Sigmoid colon (tissue), 7 donors: ENCODE measurements at places on chromosomes 13 and 19.

- no peak for DNase-seq
Measured at GRCh38 chr19:28424077-28424476, 788.9 kb downstream of the UQCRFS1 start.

DNA sequence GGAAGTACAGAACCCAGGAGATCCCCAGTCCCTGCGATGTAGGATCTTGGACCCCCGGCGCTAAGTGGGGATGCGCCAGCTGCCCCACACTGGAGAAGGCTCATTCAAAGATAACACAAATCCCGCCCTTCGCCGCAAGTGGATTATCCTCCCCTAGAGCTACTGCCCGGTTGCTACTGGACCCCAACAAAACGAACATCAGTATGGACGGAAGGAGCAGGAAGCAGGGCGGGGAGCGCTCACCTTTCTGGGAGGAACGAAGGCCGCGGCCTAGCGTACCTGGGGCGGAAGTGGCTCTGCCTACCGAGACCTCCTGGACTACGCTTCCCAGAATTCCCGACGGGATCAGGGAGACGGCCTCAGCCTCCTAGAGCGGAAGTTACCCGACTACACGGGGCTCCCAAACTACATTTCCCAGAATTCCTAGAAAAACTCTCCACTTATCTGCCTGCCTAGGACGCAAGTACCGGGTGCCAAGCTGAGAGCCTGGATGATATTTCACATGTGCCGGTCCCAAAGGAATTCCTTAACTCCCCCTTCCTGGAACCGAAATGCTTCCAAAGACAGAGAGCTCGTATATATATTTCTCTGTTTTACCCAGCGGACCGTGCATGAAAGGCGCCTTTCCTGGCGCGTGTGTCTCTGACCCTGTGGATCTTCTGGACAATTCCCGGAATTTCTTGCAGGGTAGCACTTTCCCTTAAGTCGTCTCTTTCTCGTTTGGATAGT, at the start of gene ZNF112:
ZNF112 (minus strand) TSS at position 298 of the 729 bp plus-strand sequence. CDS start 16,141 bp downstream, outside the sequence.
- DNase-seq: peak; percentile 93

DNA sequence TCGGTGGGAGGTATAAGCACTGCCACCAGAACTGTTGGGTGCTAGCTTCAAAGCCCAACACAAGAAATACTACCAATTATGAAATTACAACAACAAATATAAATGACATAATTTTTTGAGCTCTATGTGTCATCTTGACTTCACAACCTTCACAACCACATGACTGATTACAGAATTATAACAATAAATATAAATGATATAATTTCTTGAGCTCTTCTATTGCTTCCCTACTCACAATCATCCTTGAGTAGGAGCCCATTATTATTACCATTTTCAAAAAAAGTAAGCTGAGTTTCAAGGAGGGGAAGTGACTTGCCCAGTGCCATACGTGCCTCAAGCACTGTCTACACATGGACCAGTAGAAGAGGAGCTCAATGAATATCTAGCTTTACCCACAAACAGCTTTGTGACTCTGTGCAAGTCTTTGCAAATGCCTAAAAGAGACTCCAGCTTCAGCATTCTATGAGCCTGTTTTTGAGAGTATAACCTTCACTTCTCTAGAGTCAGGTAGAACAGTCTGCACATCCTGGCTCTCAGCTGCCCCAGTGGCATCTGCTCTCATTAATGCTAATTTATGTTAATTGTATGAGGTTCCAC, 22.6 kb downstream of the NCAN start:
- no peak for DNase-seq

DNA sequence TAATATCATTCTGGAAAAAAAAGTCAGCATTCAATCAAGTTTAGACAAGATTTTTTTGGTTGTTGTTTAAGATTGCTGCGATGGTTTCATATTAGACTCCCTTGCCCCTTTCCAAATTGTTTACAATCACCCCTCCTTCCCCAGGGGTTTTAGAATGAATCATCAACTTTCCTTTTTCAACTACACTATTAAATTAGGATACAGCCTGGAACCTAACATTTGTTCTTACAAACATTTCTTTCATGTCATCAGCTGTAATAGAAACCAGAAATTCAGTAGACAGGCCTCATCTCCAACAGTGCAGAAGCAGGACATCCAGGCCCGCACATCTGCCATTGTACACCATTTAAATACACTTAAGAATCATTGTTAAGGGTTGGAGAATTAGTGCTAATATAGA, 44.4 kb upstream of the WDFY2 start:
- no peak for DNase-seq

DNA sequence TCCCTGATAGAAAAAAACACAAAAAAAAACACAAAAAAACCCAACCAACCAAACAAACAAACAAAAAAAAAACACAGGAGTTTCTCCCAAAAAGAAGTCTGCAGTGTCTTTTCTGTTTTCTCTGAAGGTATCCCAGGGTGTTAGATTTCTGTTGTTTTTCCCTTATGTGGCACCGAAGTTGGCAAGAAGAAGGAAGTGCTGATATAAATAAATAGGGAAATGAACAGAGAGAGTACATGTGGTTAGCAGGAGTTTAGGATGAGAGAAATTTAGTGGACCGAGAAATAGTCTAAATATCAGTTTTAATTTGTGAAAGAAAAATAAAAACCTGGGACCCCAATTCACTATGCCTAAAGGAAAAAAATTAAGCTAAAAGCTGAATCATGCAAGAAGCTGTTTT, 287.0 kb upstream of the SGCG start:
- no peak for DNase-seq

- no peak for DNase-seq
Measured at GRCh38 chr13:26053418-26053980, 1.7 kb upstream of the SHISA2 start.

DNA sequence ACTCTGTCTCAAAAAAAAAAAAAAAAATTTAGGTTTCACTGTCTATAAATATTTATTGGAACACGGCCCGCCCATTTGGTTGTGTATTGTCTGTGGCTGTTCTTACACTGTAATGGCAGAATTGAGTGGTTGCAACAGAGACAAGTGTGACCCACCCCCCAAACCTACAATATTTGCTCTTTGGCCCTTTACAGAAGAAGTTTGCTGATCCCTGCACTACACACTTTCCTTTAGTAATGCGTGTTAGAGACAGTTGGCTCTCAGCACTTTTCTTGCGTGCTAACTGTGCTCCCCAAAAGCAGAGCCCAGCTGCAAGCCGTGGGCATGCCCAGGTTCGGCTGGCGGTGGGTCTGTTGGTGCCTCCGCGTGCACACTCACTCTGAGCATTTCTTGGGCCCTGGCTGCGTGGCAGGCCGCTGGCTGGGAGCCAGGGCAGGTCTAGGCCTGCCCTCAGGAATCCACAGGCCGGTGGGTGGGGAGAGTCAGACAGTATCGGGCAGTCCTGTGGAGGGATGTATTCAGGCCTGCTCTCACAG, 72.6 kb downstream of the SIPA1L3 start:
- DNase-seq: no peak

DNA sequence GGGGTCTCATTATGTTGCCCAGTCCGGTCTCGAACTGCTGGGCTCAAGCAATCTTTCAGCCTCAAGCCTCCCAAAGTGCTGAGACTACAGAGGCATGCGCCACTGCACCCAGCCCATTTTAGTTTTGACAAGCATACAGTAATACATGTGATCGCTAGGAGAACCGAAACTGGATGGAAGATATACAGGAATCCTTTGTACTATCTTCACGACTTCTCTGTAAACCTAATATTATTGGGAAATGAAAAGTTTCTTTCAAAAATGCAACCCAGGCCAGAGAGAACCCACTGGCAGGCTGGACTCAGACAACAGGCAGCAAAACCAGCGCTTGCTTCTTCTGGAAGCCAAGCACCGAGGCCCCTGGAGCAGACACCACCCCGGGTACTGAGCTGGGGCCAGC, 9.4 kb downstream of the C19orf12 start:
- DNase-seq: no peak

GRCh38 chr19:53517114-53517741, 20.7 kb upstream of the ZNF331 start:
- DNase-seq: no peak

DNA sequence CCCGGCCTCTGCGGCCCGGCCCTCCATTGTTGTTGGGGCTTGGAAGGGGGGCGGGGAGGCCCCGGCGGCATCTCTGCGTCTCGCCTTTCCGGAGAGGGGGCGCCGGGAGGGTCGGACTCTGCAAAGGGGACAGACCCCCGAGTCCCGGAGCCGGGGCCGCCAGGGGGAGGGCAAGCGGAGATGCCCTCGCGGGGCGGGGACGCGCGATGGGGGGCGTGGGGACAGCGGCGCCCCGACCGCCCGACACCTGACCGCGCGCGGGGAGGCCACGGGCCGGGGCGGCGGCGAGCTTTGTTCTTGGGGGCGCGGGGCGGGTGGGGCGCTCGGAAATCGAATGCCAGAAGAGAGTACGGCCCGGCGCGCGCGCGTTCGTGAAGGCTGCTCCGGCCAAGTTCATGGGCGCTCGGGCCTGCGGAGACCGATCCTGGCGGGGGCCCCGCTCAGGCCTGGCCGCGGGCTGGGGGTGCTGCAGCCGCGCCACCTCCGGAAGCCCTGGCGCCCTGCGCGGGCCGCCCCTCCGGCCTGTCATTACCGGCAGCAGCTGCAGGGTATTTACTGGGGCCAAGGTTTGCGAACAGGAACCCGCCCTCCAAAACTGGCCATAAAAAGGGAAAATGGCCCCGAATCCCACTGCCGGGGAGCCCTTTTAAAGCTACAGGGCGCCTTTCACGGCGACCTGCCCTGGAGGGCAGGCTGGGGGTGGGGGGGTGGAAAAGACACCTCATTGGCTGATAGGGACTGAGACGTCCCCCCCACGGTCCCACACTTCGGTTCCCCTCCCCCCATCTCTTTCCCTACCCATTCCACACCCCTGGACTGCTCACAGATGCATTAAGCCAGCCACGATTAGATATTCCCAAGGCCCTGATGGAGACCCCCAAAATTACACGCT, 11.1 kb upstream of the NANOS3 start:
- no peak for DNase-seq

GRCh38 chr13:26442541-26442940, 114.9 kb upstream of the WASF3 start:
- DNase-seq: no peak

- DNase-seq: no peak
Measured at GRCh38 chr13:99335603-99336002, 28.4 kb upstream of the GPR183 start.

- DNase-seq: peak; percentile 44
Measured at GRCh38 chr19:33683881-33684537, 62.3 kb downstream of the CHST8 start.

DNA sequence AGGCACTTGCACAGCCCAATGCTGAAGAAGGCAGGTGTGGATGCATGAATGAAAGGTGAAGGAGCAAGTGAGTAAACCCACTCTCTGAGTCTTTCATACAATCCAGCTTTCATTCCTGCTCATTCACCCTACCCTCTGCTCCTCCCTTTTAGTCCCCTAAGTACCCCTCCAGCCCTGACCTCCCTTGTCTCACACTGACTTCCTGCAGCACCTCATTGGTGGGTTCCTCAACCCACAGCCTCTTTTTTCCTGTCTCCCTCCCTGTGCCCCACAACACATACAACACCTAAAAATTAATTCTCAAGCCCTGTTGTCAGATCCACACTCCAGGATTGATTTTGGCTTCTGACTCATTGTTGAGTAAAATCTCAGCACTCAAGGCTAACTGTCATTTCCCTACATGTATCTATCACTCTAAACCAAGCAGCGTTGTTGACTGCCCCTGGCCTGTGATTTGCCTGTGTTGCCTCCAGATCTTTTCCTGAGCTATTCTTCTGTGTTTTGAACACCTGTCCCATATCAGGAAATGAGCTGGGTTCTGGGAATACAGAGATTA, 177.3 kb upstream of the SERP2 start:
- DNase-seq: no peak

- DNase-seq: no peak
Measured at GRCh38 chr13:90448466-90449037, 898.9 kb upstream of the MIR17HG start.

- no peak for DNase-seq
Measured at GRCh38 chr19:54561840-54562239, 11.8 kb upstream of the LILRA2 start.

- no peak for DNase-seq
Measured at GRCh38 chr13:42740753-42741152, 40.6 kb upstream of the FAM216B start.

GRCh38 chr13:95184317-95184716, 116.9 kb downstream of the ABCC4 start:
- DNase-seq: no peak

DNA sequence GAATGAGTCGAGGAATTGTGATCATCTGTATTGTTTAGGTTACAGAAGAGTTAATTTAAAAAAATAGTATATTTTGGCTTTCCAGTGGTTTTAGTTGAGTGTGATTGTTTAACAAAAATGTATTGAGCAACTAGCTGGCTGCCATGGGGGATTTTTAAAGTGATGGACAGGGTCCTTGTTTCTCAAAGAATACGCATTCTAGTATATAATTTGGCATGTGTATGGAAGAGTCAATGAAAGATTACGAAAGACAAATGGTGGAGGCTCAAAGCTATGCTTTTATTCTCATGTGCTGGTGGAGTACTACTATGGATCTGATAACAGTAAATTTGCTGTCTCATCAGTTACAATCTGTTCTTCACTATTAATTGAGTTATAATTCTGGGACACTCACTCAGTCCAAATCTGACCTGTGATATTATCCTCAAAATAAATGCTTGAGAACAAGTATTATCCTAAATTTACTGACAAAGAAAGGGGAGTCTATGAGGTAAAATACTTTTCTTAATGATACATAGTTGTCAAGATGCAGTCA, 240.0 kb downstream of the GPC6 start:
- DNase-seq: no peak

GRCh38 chr13:25300861-25301346, 521 bp upstream of the NUP58 start:
- DNase-seq: peak; percentile 71

- no peak for DNase-seq
Measured at GRCh38 chr13:110448677-110449076, 112.8 kb downstream of the RAB20 start.

DNA sequence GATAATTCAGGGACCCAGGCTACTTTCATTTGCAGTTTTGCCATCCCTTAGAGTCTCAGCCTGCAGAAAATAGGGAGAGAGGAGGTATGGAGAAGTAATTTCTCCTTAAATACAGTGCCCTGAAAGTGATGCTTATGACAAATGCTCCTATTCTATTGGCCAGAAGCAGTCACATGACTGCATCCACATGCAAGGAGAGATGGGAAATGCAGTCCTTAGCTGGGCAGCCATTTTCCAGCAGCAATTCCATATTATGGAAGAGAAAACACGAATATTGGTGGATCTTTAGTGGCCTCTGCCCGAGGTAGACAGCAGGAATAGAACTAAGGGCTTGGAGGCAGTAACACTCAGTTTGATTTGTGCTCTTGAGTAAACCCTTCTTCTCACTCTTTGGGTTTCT, 39.4 kb downstream of the VAV1 start:
- no peak for DNase-seq

GRCh38 chr19:51377422-51377821, 5.0 kb upstream of the NKG7 start:
- DNase-seq: no peak

- peak; percentile 71 for DNase-seq
Measured at GRCh38 chr13:43364210-43365038, 341.0 kb downstream of the DNAJC15 start.
